ENCODE measurements at places on chromosomes 6 and 20.

DNA sequence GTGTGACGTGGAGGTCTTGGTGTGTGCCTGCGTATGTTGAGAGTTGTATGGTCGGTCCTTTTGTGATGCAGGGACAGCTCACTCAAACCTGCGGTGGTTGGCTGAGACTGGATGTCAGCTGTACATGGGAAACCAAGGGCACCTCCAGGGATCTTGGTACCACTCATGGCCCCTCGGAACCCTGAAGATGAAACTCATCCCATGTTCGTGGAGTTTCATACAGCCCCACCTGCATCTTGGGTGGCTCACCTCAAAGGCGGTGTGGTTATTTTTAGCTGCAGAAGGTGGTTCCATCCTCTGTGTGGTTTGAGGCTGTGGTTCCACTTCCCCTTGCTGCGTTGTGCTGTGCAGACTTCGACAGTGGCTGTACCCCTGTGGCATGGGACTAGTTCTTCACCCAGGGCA is 52.6 kb upstream of the SLC22A1 start:
- DNase-seq, result no peak

DNA sequence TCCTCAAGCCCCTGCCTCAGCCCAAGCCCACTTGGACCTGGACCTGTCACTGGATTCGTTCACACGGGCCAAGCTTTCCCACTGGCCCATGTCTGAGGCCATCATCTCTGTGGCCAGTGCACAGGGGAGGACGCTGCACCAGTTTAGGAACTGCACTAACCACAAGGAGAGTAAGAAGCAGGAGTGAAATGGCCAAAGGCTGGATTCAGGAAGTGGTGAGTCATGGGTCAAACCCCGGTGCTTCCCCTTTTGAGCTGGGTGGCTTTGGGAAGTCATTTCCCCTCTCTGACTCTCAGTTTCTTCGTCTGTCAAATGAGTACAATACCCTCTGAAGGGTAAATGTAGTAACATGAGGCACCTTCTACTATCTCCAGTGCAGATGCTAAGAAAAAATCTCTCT is 87.9 kb downstream of the CD40 start:
- peak; percentile 36 for DNase-seq

- DNase-seq, result no peak
These were observed 176.2 kb downstream of the ASCC3 start for GRCh38 chr6:100704961-100705360.

GRCh38 chr6:2738373-2738979 is 12.2 kb downstream of the MYLK4 start:
- no peak for DNase-seq

DNA sequence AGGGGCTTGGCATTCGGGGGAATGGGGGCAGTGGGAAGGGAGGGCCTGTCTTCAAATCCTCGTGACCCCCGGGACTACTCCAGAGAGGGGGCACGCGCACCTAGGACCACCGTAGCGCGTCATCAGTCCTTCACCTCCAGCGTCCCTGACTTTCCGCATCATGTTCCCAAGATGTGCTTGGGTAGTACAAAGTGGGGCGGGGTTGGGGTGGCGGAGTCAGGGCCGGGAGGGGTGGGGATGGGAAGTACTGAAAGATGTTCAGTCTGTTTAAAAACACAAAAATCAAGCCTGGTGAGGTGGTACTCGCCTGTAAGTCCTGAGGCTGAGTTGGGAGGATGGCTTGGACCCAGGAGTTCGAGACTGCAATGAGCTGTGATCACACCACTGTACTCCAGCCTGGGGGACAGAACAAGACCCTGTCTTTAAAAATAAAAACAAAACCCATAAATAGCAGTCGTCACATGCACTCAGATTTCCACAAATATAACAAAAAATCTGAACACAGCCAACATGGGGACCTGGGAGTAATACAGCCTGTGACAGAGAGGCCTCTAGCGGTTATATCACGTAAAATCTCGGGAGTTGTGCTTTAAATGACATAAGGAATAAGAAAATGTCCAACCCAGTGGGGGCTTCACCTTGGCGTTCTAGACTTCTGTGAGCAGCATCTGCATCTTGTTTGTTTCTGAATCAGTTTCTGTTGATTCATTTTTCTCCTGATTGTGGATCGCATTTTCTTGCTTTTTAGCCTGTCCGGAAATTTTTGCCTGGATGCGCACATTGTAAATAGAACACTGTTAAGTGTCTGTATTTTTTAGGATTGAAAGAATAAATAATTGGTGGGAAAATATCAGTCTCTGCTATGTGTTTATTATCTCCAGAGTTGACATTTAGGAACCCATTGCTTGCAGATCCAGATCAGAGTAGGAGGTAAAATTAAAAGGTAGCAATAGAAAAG is 698 bp upstream of the LRP11 start:
- no peak for DNase-seq

GRCh38 chr6:123404975-123405374 is 231.8 kb downstream of the TRDN start:
- no peak for DNase-seq

- no peak for DNase-seq
These were observed 155.4 kb downstream of the MCHR2 start for GRCh38 chr6:99838607-99839006.
